ENCODE measurements at places on chromosomes 16 and 17.
A peak's percentile ranks its signal among the peaks of the same experiment; 100 is the strongest.

GRCh38 chr17:82917699-82918345, 78.0 kb upstream of the ZNF750 start:
- no peak for DNase-seq

- no peak for DNase-seq
Measured at GRCh38 chr16:564690-565418, 2.0 kb upstream of the NHLRC4 start.

GRCh38 chr17:10177913-10178505, 20.4 kb downstream of the GAS7 start:
- DNase-seq, result no peak

DNA sequence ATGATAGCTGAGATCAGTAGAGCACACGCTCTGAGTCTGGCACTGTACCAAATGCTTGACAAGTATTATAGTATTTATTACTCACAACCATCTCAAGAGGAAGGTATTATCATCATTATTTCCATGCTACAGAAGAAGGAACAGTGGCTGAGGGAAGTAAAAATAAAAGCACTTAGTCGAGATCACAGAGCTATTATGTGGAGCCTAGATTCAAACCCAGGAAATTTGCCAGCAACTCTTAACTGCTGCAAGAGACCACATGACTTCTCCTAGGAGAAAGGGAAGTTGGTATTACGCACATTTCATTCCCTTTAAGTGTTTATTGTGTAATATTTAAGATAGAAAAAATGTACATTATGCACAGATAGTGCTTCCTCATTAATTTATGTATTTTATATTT, 1.0 kb upstream of the RHOT1 start:
- peak; percentile 56 for DNase-seq

DNA sequence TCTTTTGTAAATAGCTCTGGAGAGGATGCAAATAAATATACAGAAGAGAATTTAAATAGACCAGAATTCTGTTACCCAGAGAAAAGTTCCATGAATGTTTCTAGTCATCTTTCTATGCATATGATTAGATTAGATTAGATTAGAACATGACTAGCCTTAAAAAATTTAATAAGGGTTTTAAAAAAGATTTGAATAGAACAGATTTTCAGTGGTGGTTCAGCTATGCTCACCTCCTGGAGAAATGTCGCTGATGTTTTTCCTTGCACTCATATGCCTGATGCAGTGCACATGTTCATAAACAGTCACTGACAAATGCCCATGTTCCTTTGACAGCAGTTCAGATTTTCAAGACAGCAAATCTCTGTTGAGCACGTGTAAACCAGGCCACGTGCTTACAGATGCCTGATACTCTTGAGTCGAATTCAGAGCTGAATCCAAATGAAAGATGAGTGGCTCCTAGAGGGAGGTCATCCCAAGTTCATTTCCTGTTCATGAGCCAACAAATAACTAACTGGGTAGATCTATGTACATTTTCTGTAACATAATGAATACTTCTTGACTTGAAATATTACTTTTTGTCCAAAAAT, 19.9 kb upstream of the RAB11FIP4 start:
- DNase-seq, result no peak

DNA sequence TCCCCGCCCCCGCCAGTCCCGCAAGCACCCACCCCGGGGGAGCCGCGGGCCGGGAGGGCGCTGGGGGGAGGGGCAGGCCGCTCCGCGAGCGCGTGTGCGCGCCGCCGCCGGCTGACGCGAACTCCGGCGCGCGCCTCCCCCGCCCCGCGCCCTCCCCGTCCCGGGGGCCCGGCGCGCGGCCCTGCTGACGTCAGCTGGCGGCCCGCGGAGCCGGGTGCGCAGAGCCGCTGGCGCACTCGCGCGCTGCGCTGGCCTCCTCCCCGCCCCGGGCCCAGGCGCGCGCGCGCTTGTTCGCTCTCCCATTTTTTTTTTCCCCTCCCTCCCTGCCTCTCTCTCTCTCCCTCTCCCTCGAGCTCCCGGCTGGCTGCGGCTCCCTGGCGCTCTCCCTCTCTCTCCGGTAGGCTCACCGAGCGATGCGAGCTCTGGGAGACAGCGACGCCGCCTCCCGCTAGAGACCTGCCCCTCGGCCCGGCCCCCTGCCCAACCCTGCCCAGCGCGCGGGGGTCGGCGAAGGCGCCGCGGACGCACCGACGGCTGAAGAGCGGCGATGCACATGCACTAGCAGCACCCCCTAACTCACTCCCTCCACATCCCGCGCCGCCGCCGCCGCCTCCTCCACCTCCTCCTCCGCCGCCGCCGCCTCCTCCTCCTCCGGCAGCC, at the start of gene GNAO1:
TSS of gene GNAO1 (plus strand) at position 334 of the 660 bp plus-strand sequence. CDS start 747 bp downstream, outside the sequence.
- peak; percentile 26 for DNase-seq

DNA sequence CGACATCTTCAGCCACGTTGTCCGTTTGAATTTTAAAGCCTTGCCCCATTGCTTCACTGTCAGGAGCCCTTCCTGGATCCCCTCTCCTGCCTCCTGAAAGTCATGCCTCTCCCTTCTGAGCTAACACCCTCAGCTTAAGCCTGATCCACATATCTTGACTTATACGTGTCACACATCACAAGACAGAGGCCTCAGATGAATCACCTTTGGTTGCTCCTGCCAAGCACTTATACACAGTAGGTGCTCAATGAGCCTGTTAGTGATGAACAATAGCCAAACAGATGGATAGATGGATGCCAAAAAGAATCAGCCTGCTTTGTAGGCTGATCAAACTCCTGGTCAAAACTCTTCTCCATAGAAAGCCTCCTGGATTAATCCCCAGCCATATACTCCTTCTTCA, 31.8 kb downstream of the PITPNM3 start:
- peak; percentile 24 for DNase-seq

GRCh38 chr16:82634955-82635610, 8.3 kb downstream of the CDH13 start:
- no peak for DNase-seq

Measured in NCI-H446 treated with DMSO at 0.1 percent for 48 hours (cell line).